ENCODE measurements at places on chromosomes 6 and 20. TPM values are rescaled to one million over a fixed set of nuclear protein-coding genes. Genes with fewer than 3 reads are reported as not detected.

Gene SLC22A1
- total RNA-seq: 10.2 TPM

DNA sequence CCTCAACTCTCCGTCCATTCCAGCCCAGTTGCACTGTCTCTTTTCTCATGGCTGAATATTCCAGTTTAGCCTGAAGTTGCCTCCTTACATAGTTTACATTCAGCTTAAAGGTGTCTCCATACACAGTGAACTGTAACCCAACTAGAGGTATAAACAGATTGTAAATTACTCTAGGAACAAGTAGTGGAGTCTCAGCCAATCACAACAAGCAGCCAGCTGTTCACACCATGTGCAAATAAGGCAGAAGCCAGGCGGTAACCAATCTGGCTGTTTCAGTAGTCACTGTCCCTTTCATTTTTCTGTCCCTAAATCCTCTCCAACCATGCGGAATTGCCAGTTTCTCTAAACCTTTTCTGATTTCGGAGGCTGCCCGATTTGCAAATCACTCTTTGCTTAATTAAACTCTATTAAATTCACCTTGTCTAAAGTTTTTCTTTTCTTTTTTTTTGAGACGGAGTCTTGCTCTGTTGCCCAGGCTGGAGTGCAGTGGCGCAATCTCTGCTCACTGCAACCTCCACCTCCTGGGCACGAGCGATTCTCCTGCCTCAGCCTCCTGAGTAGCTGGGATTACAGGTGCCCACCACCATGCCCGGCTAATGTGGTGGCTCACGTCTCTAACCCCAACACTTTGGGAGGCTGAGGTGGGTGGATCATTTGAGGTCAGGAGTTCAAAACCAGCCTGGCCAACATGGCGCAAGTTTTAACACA is 37.6 kb upstream of the GFOD1 start:
- DNase-seq: no peak
- H3K27me3 ChIP-seq: no peaks in the 10 kb centered on the region
- H3K36me3 ChIP-seq: no peaks in the 10 kb centered on the region
- no peak overlapping the region for H3K4me3 ChIP-seq
- H3K4me1 ChIP-seq: peaks cover 15% of the 10 kb centered on the region

- H3K4me3 ChIP-seq: no peak overlapping the region
- peaks cover 2% of the 10 kb centered on the region for H3K4me1 ChIP-seq
- no peaks in the 10 kb centered on the region for H3K27me3 ChIP-seq
- H3K27ac ChIP-seq: no peak overlapping the region
These were observed 25.4 kb upstream of the GMNN start for GRCh38 chr6:24749297-24749696.

DNA sequence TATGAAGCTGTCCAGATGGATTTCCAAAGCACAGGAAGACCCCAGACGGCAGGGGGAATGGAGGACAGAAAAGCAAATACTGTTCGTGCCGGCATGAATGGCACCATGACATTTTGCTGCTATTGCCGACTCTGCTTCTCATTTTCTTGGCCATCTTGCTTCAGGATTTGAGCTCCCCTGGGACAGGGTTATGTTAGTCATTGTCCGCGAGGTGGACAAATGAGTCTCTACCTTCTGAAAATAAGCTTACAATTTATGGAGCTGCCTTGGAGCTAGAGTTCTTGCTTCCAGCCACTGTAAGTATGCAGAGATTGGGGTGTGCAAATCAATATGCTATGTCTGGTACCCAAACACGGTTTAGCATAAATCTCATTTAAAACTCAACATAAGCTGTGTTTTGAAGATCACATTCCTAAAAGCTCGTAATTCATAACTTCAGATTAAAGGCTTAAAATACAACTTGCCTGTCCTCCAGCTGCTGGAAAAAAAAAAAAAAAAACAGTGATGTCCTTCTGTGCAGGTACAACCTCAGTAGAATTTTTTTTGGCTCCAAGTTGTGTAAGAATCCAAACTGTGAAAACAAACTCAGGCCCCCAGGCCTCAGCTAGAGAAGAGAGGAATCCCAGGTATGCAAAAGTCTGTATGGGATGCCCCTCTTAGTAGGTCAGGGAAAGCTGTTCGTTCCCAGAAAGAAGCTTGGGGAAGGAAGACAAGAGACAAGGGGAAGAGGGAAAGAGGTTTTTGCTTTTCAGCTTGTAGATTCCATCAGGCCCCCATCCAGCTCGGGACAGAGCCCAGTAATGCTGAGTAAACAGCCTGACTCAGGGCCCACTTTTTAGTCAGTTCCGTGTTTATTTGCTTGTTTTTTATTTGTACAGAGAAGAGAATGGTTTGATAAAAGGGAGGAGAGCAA is 184.2 kb upstream of the FOXA2 start:
- peaks cover 57% of the 10 kb centered on the region for H3K4me1 ChIP-seq
- peak; percentile 74 for DNase-seq
- H3K27ac ChIP-seq: peak overlapping the region; percentile 59
- no peak overlapping the region for H3K4me3 ChIP-seq

DNA sequence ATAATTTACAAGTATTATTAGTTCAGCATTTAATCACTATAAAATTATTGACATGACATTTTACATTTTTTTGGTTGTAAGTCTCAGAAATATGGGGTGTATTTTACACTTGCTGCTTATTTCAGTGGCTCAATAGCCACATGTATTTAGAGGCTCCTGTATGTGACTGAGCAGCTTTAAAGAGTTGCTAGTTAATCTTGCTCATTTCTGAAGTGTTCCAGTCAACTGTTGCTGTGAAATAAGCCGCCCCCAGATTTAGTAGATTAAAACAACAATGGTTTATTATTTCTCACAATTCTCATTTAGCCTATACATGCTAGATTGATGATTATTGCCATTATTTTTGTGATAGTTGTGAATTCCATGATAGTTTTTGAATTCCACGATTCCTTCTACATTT is 23.0 kb downstream of the CD109 start:
- H3K36me3 ChIP-seq: no peaks in the 10 kb centered on the region
- no peak overlapping the region for H3K27ac ChIP-seq
- H3K27me3 ChIP-seq: no peaks in the 10 kb centered on the region
- DNase-seq: no peak
- H3K4me1 ChIP-seq: peaks cover 23% of the 10 kb centered on the region

Gene TCF21
- total RNA-seq: not detected

GRCh38 chr6:108578595-108579327 is 18.0 kb downstream of the FOXO3 start:
- peaks cover 22% of the 10 kb centered on the region for H3K4me1 ChIP-seq
- no peak overlapping the region for H3K27ac ChIP-seq
- no peak for DNase-seq
- no peaks in the 10 kb centered on the region for H3K27me3 ChIP-seq
- no peak overlapping the region for H3K4me3 ChIP-seq

DNA sequence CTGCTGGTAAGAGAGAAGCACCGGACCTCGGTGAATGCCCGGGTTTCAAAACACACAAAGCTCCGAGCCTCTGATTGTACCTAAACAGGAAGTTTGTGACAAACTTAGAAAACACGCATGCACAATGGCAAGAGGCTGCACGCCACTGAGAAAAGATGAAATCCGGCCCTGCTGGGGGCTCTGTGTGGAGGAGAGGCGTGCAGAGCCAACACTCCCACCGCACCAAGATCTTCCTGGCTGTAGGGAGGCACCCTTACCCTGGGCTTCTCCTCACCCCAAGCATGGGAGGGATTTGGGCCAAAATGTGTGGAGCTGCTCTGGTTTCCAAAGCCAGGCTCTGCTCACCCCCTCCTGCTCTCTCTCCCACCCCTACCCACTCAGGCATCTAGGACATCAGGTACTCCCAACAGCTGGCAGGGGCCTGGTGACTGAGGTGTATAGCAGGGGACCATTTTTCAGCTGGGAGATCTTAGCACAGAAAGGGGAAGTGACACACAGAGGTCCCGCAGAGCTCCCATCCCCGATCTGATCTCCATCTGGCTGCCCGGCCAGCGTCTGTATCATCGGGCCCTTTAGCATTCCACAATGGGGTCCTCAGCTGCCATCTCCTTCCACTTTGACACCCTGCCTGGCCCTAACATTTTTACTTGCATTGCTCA is 84.2 kb downstream of the TRERF1 start:
- no peaks in the 10 kb centered on the region for H3K36me3 ChIP-seq
- peaks cover 8% of the 10 kb centered on the region for H3K4me1 ChIP-seq
- no peaks in the 10 kb centered on the region for H3K27me3 ChIP-seq
- no peak for DNase-seq
- H3K27ac ChIP-seq: no peak overlapping the region
- H3K4me3 ChIP-seq: no peak overlapping the region

DNA sequence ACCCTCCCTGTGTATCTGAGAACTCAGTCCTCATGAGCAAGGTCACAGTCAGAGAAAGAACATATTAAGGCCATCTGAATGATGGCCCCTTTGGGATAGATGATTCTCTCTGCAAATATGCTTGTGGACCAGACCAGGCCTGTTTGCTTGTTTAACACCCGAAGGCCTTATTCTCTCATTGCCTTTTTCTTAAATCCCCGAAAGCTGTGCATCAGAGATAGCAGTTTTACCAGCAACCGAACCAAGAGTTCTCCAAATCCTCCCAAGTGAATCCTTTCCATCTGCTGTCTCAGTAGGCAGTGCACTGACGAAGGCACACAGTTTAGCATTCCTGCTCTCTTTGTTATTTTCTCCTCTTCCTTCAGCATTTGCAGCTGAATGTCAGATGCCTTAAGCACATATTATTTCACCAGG is 79.8 kb downstream of the TRMT6 start:
- H3K27ac ChIP-seq: no peak overlapping the region
- H3K27me3 ChIP-seq: peaks cover 22% of the 10 kb centered on the region
- no peak for DNase-seq
- H3K4me1 ChIP-seq: peaks cover 2% of the 10 kb centered on the region

Gene CST9L
- total RNA-seq: not detected

Gene GSTA3
- not detected for total RNA-seq

Gene PI3
- 175 TPM for total RNA-seq

- no peaks in the 10 kb centered on the region for H3K4me1 ChIP-seq
- peaks cover 9% of the 10 kb centered on the region for H3K27me3 ChIP-seq
- no peak for DNase-seq
These were observed 21.3 kb downstream of the GRM1 start for GRCh38 chr6:146050168-146050567.

DNA sequence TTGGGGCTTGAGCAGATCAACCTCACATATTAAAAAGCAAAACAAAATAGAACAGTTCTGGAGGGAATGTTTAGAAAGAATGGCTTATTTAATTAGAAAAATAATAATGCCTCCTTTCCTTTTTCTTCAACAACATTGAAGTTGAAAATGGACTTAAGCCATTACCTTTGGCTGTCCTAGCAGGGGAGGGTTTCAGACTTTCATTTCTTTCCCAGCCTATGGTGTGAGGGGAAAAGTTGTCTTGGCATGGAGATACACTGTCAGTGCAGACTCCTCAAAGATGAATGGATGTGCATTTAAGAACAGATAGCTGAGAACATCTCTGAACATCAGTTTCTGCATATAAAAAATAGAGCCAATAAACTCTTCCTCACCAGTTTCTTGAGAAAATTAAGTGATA is 169.5 kb downstream of the PAX1 start:
- DNase-seq: no peak
- H3K4me3 ChIP-seq: no peak overlapping the region
- no peaks in the 10 kb centered on the region for H3K27me3 ChIP-seq
- no peaks in the 10 kb centered on the region for H3K4me1 ChIP-seq
- H3K36me3 ChIP-seq: no peaks in the 10 kb centered on the region
- no peak overlapping the region for H3K27ac ChIP-seq

GRCh38 chr6:160027931-160028330 is 59.0 kb downstream of the IGF2R start:
- no peaks in the 10 kb centered on the region for H3K27me3 ChIP-seq
- no peak overlapping the region for H3K27ac ChIP-seq
- H3K36me3 ChIP-seq: peaks cover 23% of the 10 kb centered on the region
- no peak overlapping the region for H3K4me3 ChIP-seq

Gene SNAP91
- not detected for total RNA-seq

Gene BMP2
- total RNA-seq: 0.73 TPM

Gene FNDC11
- 0.40 TPM for total RNA-seq

Gene SAMD3
- total RNA-seq: not detected

Gene MYMX
- not detected for total RNA-seq

Gene CLPSL2
- total RNA-seq: not detected

Gene PRICKLE4
- 1.7 TPM for total RNA-seq

Gene BHLHE23
- total RNA-seq: not detected

GRCh38 chr6:11160199-11160598 is 48.7 kb upstream of the ERVFRD-1 start:
- peak overlapping the region; percentile 79 for H3K27ac ChIP-seq
- peaks cover 28% of the 10 kb centered on the region for H3K4me1 ChIP-seq
- 0 out of 2 replicates have a peak, but pooled peaks cover 3% of the 10 kb centered on the region for H3K36me3 ChIP-seq

DNA sequence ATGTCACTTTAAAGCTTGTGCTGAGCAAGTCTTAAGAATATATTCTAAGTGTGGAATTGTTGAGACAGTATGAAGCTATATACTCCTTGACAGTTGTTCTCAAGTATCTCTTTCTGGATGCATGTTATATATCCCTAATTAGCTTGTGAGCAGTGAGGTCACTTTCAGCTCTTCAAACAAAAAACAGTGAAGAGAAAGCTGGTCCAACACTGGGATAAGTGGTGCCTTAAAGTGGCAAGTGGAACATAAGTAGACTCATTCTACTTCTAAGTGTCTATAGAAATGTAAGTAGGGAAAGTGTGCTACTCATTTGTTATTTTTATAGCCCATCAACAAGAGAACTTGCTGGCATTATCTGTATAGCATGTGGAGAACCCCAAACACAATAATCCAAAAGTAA is 133.1 kb upstream of the BACH2 start:
- no peak for DNase-seq
- no peak overlapping the region for H3K4me3 ChIP-seq
- no peaks in the 10 kb centered on the region for H3K4me1 ChIP-seq
- H3K27me3 ChIP-seq: no peaks in the 10 kb centered on the region
- no peak overlapping the region for H3K27ac ChIP-seq

GRCh38 chr6:90707246-90707645 is 120.4 kb upstream of the MAP3K7 start:
- H3K27ac ChIP-seq: no peak overlapping the region
- peaks cover 36% of the 10 kb centered on the region for H3K27me3 ChIP-seq
- no peaks in the 10 kb centered on the region for H3K4me1 ChIP-seq

Gene DPPA5
- total RNA-seq: not detected

Data from PC-3 (cell line).